Muscle of leg (tissue), 16 donors: ENCODE measurements at places on chromosomes 12 and 14. TPM values are rescaled to one million over a fixed set of nuclear protein-coding genes. Genes with fewer than 3 reads are reported as not detected.
A peak's percentile ranks its signal among the peaks of the same experiment; 100 is the strongest.

DNA sequence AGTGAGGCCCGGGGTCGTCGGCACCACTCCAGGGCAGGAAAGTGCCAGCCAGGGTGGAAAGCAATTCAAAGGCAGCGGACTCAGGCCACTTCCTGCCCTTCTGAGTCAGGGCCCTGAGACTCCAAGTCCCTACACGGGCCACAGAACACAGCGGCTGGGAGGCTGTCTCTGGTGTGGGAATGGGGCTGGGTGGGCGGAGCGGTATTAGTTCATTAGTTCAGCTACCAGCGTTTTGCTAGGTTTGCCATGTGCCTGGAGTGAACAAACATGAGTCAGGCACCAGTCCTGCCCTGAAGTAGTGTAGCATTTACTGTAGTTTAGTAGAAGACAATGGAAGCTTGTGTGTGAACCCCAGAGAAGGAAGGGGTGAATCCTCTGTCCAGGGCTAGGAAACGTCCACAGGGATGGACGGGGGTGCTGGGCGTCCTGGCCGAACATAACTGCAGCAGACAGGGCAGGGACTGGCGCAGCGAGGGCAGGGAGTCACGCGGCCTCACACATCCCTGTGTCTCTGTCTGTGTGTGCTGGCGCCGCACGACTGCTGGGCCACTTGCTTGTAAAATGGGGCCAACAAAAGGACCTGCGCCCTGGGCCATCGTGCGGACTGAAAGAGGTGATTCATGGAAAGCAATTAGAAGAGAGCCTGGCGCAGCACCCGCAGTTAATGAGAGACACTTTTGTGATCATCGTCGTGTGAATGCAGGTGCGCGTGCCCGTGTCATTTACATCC lies 186.4 kb upstream of the PRMT8 start:
- no peak for DNase-seq

DNA sequence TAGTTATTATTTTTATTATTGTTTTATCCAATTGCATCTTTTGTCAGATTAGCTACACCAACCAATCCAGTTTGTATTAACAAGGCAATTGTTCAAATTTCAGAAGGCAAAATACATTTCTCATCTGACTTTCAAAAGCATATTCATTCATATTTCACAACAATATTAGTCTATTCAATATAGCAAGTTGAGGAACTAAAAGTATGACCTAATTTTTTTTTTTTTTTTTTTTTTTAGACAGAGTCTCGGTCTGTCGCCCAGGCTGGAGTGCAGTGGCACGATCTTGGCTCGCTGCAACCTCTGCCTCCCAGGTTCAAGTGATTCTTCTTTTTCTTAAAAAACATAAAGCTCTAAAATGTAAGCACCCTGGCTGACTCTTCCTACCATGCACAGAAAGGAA lies 17.3 kb downstream of the COX14 start:
- no peak for DNase-seq

The AQP6 gene
- 0.24 TPM for polyA plus RNA-seq

The DDN gene
- 10.3 TPM for polyA plus RNA-seq

DNA sequence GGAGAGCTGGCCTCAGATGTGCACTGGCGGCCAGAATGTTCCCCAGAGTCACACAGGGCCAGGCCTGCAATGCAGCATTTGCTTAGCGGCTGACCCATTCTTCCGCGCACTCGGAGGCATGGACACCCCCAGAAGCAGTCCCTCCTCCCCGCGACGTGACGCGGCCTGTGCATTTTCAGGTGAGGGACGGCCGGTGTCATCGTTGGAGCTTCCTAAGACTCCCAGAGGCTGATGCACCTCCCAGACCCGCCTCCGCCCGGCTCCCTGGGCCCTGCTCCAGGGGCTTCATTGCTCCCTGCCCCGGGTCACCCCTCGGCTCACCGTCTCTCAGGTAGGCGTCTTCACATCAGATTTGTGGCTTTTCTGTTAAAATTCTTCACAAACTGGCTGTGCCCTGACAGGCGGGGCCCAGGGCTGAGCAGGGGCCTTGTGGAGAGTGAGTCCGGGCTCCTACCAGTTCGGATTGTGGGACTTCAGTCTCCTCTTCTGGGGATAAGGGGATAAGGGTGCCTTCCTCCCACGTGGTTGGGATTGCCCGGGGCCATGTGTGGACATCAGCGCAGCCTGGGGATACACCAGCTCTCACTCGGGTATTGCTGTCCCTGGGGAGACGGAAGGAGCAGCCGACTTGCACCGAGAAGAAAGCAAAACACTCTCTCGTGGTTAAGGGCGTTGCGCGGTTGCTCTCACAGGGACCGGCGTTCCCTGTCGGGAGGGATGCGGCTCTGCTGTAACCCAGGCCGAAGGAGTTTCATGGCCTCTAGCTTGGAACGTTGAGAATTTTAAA lies 249.1 kb downstream of the ADGRD1 start:
- no peak for DNase-seq

- peak; percentile 11 for DNase-seq
These were observed 147.1 kb downstream of the GRIP1 start for GRCh38 chr12:66531766-66532165.

GRCh38 chr14:69543341-69544115 lies 31.1 kb downstream of the CCDC177 start:
- peak; percentile 55 for DNase-seq

- DNase-seq, result peak; percentile 29
These were observed 182.3 kb downstream of the TMEM132C start for GRCh38 chr12:128449146-128449894.

DNA sequence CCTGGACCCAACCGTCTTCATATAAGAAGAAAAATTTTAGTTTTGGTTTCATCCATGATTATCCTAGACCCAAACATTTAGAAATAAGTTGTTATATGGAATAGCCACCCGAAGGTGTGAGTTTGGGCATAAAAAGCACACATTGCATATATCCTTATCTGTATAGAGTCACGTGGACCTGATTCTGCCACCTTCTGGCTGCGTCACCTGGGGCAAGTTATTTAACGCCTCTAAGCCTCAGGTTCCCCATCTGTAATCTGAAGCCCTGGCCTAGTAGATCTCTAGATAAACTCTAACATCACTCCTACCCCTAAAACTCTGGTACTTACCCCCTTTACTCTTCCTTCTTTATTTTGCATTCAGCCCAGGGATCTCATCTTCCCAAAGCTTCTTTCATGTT lies 14.3 kb upstream of the KRT5 start:
- no peak for DNase-seq

The BBOF1 gene
- 6.1 TPM for polyA plus RNA-seq

GRCh38 chr14:105092171-105093037 lies 27.2 kb upstream of the GPR132 start:
- no peak for DNase-seq

The RPS6KL1 gene
- polyA plus RNA-seq, result 7.6 TPM

DNA sequence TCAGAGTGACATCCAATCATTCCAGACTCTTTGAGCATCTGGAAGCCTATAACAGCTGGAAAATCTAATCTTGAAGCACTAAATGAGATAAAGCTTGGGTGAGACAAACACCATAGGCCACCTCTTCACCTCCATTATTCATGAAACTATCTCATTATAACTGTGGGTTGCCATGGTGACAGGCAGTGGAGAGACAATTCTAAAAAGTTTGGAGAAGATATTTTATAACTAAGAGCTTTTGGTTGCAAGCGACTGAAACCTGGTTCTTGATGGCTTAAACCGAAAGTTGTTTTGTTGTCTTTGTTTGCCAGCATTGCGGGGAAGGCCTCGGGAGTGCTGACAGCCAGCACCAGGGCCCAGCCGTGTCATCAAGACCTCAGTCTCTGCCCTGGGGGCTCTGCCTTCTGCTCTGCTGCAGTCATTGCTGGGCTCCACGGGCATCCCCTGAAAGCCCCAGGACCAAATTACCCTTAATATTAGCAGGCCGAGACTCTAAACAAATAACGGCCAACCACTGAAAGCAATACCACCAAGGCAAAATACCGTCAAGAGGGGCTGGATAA lies 353.6 kb upstream of the SFSWAP start:
- DNase-seq, result no peak

- no peak for DNase-seq
These were observed 284.4 kb upstream of the CRY1 start for GRCh38 chr12:107377596-107378385.

- peak; percentile 65 for DNase-seq
These were observed 45.8 kb upstream of the MYL2 start for GRCh38 chr12:110966081-110966760.

- peak; percentile 39 for DNase-seq
These were observed 1.3 kb upstream of the PTGDR start for GRCh38 chr14:52266179-52266578.

GRCh38 chr14:51432302-51432948 lies 192.4 kb downstream of the TMX1 start:
- DNase-seq, result no peak

The CD4 gene
- 7.0 TPM for polyA plus RNA-seq

The LMNTD1 gene
- polyA plus RNA-seq, result not detected

DNA sequence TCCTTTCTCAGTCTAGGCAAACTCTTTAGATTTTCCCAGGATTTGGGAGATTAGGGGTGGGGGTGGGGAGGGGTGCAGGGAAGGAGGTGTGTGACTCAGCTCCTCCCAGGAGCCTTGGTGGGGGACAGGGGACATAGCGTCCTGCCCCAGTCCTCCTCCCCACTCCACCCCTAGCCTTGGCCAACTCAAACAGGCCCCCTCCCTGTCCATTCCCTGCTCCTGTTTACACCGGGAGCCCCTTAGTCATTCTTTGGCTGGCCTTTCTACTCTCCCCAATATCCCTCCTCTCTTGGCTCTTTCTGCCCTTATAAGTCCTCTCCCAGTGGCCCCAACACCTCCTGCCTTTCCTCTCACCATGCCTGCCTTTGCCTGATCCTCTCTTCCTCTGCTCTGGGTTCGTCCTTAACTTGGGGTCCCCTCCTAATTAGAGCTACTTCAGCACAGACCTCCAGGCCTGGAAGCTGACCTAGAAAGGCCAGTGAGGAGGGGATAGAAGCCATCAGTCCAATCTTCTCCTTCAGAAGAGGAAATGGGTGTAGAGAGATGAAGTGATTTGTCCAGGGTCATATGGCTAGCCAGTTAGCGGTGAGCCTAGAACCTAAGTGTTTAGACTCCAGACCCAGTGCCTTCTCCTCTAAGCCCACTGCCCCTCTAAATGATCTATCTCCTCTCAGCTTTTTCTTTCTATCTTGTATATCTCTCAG lies 2.3 kb upstream of the ITGA5 start:
- DNase-seq, result no peak

DNA sequence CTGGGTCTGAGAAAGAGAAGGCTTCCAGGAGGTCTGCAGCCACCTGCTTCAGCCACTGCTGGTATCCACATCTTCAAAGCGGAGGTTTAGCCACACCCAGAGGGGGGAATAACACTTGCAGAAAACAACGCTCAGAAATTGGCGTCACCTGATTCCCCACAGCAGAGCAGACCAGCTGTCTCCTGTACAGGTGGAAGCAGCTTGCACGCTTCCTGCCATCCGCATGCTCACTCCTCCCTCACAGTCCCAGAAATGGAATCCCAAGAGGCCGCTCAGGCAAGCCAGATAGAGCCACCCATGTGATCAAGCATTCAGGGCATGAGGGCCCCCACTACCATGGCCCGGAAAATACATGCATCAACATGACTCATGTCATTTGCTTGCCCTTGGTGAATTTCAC lies 112.2 kb upstream of the DIO3 start:
- no peak for DNase-seq
